ENCODE measurements at places on chromosomes 4 and X.
A peak's percentile ranks its signal among the peaks of the same experiment; 100 is the strongest.

DNA sequence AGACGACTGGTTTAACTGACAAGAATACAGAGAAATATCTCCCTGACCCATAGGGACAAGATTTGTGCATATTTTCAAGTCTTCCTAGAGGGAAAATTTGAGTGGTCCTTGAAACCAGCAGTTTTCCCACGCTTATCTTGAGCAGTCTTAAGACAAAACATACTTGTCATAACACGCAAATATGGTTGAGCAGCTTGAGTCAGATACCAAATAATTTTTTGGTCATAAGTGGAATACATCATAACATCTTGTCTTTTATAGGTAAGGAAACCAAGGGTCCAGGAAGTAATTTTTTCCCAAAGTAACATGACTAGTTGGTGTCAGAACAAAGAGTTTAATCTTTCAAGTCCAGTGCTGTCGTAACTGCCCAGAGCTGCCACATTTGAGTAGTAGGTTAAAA lies 50.5 kb downstream of the MOSPD2 start:
- no peak for DNase-seq

GRCh38 chrX:10310511-10310910 lies 153.7 kb downstream of the CLCN4 start:
- no peak for DNase-seq

DNA sequence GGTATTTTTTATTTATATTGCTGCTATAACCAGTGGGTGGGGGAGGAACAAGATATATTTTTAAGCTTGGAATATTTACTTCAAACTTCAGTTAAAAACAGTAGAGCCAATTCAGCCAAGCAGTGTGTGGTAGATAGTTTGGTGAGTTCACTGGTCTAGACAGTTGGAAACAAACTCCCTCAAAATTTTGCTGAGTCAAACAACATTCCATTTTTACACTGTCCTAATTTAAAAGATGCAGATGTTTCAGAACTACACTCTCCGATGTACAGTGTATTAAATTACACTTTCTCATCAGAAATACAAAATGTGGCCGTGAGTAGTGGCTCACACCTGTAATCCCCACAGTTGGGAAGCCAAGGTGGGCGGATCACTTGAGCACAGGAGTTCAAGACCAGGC lies 23.3 kb downstream of the PRKX start:
- no peak for DNase-seq

GRCh38 chr4:28886934-28887333 lies 1833.2 kb upstream of the PCDH7 start:
- no peak for DNase-seq

- DNase-seq = no peak
These were observed 113.0 kb downstream of the UCHL1 start for GRCh38 chr4:41369680-41370079.

- DNase-seq = peak; percentile 73
These were observed 1.6 kb upstream of the LNX1 start for GRCh38 chr4:53592686-53593501.

- no peak for DNase-seq
These were observed 28.5 kb downstream of the SRPX start for GRCh38 chrX:38192007-38192810.

GRCh38 chr4:1288786-1289185 lies 905 bp upstream of the MAEA start:
- DNase-seq = no peak

- DNase-seq = no peak
These were observed 14.8 kb downstream of the PDHA1 start for GRCh38 chrX:19358521-19358920.

DNA sequence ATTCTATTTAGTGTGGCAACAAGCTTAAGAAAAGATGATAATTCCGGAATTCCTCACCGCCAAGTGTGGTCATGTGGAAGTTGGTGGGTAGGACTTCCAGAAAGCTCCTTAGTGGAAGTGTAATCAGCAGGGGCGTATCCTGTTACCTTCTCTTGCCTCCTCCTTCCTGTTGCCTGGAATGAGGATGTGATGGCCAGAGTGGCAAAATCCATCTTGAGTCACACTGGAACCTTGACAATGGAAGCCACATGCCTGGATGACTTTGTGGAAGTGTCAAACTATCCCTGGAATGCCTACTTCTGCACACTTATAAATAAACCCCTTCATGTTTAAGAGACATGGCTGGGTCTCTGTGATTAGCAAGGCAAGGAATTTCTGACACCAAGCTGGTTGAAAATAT lies 191.0 kb downstream of the PRDM5 start:
- no peak for DNase-seq

DNA sequence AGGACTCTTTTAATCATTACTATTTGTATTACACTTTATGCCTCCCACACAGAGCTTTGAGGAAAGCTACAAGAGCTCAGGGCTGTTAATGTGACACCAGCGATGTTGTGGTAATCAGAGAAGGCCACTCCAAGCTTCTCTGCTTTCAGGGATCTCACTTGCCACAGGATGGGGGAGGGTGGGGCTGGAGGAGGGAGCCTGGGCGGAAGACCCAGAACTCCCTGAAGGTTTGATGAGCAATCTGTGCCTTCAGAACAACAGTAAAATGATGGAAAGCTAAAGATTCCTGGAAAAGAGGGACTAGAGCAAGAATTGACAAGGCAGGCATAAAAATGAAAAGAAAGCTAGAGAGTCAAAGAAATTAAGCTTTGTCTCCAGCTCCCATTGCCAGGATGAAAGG lies 75.6 kb downstream of the MAML3 start:
- no peak for DNase-seq

- DNase-seq = no peak
These were observed 42.3 kb upstream of the HMX1 start for GRCh38 chr4:8913858-8914460.

- no peak for DNase-seq
These were observed 32.0 kb upstream of the MTMR8 start for GRCh38 chrX:64427281-64427680.

- no peak for DNase-seq
These were observed 52.4 kb upstream of the PRDM8 start for GRCh38 chr4:80144676-80145470.

DNA sequence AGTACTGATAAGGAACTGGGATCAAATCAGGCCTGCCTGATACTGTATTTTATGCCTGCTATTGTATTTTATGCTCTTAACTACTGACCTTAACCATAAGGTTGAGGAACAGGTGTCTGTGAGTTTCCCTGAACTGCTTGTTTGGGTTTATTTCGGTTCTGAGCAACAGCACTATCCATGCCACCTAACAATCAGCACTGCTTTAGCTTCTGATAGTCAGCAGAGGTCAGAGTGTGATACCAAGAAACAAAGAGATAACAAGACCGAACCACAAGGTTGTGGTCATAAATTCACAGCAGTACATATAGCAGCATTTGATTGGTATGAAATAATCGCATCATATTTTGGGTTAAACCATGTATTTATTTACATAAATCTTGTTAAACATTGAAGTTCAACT lies 362.2 kb downstream of the FGF13 start:
- DNase-seq = no peak

DNA sequence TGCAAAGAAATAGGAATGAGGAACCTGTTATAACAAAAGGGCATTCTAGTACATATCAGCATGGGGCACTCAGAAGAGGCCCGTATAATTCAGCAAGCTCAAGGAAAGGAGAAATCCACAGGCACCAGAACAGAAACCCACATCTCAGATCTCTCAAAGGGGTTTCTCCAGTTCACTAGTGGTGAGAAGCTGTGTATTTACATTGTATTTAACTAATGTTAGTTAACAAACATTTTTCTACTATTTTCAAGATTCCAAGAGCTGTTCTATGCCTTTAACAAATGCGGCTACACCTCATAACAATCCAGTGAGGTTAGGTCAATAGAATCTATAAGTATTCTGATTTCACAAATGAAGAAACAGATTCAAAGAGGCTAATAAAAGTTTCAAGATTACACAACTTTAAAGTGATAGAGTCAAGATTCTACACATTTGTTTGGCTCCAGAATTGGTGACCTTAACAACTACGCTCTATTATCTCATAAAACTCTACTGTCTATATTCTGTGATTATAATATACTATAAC lies 77.3 kb downstream of the CXXC4 start:
- DNase-seq = no peak

DNA sequence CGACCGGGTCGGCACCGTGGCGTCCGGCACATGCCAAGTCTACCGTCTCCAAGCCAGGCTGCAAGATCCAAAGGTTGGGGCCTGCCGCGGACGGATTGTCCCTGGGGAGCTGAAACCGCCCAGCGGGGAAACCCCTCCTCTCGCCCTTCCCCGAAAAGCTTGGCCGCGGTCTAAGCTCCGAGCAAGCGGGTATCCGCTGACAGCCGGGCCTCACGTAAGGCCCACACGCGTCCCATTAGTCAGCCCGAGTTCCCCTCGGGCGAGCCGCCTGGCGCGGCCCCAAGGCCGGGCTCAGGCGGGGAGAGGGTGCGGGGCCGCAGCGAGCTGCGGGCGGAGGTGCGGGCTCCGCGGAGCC lies 6.8 kb upstream of the BCOR start:
- no peak for DNase-seq

DNA sequence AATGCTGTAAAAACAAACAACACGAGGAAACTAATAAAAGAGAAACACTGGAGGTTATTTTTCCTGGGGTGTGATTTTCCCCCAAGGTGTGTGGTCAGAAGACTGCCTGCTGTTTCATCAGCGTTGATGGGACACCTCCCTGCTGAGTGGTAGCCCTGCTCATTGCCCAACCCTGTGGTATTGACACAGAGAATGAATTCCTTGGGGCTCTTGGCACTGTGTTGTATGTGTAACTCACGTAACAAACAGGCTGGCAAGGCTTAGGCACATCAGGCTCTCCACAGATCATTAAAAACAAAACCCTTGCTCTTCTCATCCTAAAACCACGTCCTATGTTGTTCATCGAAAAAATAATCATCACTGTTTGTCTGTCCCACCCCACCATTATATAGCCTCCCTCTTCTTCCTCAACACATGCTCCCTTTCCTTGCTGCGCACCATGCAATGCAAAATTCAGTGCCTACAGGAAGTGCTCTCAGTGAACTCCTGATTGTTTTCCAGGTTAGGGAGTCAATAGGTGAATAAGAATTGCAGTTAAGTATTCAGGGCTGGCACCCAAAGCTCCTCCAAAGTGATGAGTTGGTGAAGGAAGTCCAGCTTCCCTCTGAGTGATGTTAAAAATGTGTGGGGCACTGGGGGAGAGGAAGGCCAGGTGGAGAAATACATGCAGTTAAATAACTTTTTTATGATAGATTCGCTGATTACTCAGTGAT lies 11.4 kb upstream of the PUDP start:
- DNase-seq = peak; percentile 49

DNA sequence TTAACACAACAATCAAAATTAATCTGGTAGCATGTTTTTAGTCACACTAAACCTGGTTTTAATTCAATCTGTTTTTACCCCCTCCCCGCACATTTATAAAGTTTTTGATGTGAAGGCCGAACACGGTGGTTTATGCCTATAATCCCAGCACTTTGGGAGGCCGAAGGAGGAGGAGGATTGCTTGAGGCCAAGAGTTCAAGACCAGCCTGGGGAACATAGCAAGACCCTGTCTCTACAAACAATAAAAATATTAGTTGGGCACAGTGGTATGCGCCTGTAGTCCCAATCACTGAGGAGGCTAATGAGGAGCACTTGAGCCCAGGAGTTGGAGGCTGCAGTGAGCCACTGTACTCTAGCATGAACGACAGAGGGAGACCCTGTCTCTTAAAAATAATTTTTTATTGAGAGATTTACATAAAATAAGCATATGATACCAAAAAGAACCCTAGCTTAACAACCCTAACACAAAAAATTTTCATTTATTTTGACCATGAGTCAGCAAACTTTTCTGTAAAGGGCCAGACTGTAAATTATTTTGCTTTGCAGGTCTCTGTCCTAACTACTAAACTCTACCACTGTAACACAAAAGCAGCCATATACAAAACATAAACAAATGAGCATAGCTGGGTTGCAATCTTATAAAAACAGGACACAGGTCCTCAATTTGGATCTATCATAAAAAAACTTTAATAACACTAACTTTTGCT lies 21.5 kb downstream of the HNRNPD start:
- DNase-seq = no peak

- no peak for DNase-seq
These were observed 163.1 kb downstream of the ARAP2 start for GRCh38 chr4:36081185-36081584.

DNA sequence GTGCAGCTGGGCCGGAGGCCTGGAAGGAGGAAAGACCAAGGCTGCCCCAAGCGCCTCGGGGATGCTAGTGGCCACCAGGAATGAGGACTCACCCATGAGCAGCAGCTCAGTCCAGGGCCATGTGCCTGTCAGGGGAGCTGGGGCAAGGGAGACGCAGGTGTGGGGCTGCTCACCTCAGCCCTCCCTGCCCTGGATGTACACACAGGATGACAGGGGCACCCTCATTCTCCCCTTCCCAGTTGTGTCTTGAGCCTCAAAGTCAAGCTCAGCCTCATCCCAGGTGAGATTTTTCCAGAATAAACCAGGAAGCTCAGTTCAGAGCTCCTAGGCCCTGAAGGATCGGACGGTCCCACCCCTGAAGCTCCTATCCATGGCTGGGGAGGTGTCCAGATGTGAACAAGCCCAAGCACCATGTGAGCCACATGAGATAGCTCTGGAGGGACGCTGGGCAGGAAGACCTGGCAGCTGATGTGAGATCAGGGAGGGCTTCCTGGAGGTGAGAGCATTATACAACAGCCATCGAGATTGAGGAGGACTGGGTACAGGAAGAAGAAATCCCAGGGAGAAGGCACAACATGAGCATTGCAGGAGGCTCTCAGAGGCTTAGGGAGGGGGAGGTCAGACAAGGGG lies 23.0 kb downstream of the HTRA3 start:
- DNase-seq = peak; percentile 18

- DNase-seq = no peak
These were observed 5.8 kb upstream of the DGKQ start for GRCh38 chr4:978957-979701.

DNA sequence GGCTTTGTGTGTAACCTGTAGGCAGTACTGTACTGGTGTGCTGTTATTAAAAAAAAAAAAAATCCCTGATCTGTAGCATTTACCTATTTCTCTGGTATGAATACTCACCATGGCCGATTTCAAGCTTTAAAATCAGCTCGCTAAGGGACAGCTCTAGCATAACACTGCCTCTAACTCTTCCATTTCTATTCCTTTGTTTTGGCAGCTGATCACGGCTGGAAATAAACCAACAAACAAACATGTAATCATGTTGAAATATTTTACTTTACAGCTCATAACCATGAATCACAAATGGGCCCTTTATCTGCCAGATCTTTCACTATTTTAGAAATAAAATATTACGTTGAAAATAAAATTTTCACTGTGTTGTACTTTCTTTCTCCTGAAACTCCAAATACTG lies 60.5 kb upstream of the IL15 start:
- no peak for DNase-seq

GRCh38 chrX:1025413-1025812 lies 187.0 kb downstream of the CRLF2 start:
- no peak for DNase-seq

DNA sequence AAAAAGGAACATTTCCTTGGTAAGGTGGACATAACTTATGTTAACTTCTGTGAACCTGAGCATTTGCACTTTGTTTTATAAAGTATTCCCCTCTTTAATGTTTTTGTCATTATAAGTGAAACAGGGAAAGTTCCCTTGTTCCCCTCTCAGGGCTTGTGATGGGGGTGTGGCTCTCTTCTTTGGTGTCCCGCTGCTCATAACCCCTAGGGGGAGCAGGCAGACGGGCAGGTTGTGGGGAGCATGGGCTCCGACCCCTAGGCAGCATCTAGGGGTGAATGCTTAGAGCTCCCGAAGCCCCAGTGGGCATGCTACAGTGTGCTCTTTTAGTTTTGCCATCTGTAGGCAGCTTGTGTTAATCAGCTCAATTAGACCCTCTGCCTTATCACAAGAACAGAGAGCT lies 200.4 kb downstream of the DACH2 start:
- no peak for DNase-seq

Data from RWPE2 (cell line).